Stimulated activated CD4-positive, alpha-beta T cell treated with anti-CD3 and anti-CD28 coated beads, Interleukin-2, amount 100 ng/mL, for 4 hours (primary cell): ENCODE measurements at places on chromosomes 12 and 14.

DNA sequence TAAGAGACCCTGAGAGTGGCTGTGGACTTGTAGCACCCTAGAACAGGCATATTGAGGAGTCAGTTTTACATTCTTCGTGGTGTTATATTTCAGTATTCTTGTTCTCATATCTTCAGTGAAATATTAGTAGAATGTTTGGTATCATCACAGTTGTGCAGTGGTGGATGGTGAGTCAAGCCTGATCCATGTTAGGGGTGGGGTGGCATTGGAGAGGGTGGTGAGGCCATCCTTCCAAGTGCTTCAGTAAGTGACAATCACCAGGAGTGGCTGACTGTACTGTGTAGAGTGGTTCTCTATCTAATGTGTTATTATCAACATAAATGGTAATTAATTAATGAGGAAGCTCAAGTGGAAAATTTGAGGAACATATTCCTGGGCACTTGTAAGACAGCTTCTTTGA lies 197.7 kb upstream of the SLC16A7 start:
- DNase-seq, result no peak

GRCh38 chr12:2578211-2578610 lies 216.6 kb upstream of the FKBP4 start:
- no peak for DNase-seq

- DNase-seq, result peak; percentile 17
Observed at GRCh38 chr12:116136340-116136739, 141.2 kb downstream of the MED13L start.

DNA sequence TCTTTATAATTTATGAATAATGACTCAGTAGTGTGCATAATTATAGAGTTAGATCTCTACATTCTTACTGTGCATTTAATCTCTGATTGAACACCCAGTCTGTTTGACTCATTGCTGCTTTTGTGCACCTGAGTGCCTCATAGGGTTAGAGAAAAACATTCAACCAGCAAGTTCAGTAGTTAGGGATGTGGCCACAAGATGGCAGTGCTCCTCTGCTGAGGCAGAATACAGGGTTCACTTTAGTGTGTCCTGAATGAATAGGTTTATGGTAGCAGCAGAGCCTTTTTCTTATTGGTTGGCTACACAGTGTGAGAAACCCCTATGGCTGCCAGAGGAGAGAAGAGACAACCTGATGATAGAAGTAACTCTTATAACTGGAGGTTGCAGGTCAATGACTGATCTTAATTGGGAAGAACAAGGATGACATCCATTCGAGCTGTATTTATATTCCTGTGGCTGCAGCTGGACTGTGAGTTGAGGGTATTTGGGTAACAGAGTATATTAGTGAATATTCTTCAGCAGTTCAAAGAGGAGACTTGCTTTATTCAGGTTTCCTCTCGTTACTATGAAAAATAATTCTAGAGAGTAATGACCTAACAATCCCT lies 194.9 kb upstream of the OR4E1 start:
- DNase-seq, result peak; percentile 74

DNA sequence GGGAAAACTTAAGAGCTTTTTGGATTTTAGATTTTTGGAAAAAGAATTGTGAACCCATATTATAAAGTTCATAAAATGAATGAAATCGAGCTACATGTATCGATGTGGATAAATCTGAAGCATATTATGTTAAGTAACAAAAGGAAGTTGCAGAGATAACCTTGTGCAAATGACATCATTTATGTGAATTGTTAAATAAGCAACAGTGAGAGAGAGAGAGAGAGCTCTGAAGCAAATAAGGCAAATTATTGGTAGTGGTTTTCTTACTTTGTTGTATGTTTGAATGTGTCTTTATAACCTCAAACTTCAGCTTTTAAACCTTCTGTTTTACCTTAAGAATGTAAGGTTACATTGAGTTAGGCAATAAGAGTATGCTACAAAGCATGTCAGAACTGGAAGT lies 78.8 kb downstream of the ERC1 start:
- no peak for DNase-seq

GRCh38 chr14:89013698-89014568 lies 189.5 kb downstream of the TTC8 start:
- no peak for DNase-seq

DNA sequence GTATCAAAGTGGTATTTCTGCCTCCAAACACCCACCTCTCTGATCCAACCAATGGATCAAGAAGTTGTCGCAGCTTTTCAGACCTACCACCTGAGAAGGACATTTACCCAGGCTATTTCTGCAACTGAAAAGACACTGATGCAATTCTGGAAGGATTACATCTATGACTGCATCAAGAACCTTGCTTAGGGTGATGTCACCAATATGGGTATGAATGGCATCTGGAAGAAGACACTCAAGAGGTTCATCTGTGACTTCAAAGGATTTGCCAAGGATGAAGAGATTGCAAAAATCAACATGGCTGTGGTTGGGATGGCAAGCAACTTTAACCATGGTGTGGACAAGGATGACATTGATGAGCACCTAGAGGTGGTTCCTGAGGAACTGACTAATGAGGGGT lies 154.2 kb downstream of the PCNX1 start:
- no peak for DNase-seq

DNA sequence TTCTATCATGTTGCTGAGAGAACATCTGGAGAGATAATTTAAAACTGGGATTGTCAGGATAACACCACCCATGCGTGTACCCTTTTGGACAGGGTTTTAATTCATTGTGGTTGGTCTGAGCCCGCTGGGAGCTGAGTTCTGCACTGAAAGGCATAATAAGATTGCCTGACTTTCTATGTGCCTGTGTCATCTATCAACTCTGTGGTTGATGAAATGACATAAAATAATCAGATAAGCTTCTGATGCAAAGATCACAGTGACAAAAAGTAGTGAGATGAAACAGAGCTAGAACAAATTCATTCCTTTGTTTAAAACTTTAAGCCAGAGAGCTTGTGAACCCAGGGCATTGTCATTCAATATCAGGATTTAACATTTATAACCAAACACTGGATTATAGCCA lies 98.7 kb downstream of the BBS10 start:
- DNase-seq, result no peak

GRCh38 chr12:9331218-9331626 lies 123.0 kb upstream of the PZP start:
- peak; percentile 40 for DNase-seq

DNA sequence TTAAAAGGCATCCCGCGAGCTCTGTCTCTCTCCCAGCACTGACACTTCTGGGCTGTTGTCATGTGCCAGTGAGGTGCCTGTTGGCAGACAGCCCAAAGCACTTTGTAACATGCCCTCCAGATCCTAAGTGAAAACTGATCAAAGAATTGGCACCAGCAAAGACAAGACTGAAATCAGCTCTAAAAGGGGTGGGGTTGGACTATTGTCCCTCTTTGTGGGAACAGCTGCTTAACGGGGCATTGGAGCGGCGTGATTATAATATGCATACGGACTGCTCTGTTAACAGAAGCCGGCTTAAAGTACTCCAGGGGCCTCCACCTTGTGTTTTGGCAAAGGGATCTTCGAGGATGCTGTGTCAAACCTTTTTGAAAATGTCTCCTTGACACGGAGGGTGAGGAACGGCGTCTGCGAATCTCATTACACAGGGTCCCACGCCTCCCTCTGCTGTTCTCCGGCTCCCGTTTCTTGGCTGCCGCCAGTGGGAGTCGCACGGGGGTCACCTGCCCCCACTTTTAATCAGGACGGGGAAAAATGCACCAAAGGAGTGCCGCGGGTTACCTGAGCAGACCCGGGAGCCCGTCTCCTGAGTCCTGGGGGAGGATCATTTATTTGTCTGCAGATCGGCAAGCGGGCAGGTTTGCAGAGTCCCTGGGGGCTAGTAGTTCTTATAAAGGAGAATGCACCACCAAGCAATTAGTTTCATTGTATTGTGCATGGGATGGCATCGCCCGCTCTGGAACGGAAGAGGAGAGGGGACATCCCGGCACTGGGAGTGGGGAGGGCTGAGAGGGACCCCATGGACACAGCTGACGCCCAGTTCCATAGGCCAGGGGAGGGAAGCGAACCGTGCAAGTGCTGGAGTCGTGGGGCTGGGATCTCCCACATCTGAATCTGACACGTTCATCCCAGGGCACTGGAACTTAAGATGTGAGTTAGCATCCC lies 44.3 kb downstream of the SPRING1 start:
- DNase-seq, result no peak

DNA sequence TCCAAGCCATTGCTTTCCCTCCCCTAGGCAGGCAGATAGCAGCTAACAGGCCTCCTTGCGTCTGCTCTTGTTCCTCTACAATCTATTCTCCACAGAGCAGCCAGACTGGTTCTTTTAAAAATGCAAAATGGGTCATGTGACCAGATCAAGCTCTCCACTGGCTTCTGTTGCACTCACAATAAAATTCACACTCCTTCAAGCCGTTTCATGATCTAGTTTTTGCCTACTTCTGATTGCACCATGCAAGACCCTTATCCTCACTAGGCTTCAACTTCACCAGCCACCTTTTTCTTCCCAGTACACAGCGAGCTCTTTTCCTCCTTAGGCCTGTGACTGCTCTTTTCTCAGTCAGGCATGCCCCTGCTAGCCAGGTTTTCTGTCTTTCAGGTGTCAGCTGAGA lies 6.1 kb upstream of the KRAS start:
- no peak for DNase-seq

DNA sequence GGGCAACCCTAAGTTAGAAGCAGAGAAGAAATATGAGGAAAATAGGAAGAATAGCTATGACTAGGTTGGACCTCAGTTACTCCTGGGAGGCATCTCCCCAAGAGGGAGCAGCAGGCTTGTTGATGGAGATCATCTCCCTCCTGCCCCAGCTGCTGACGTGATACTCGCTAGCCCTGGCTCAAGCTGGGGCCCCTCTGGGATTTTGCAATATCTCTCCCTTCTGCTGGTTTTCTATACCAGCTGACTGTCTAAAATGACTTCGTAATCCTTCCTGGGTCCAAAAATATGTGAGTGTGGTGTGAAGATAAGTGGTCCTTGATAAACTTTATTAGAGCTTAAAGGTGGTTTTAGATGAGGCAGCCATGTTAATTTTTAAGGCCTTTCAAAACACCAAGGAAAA lies 4.5 kb upstream of the HECTD4 start:
- no peak for DNase-seq

GRCh38 chr12:130138478-130138877 lies 23.8 kb upstream of the FZD10 start:
- DNase-seq, result no peak

DNA sequence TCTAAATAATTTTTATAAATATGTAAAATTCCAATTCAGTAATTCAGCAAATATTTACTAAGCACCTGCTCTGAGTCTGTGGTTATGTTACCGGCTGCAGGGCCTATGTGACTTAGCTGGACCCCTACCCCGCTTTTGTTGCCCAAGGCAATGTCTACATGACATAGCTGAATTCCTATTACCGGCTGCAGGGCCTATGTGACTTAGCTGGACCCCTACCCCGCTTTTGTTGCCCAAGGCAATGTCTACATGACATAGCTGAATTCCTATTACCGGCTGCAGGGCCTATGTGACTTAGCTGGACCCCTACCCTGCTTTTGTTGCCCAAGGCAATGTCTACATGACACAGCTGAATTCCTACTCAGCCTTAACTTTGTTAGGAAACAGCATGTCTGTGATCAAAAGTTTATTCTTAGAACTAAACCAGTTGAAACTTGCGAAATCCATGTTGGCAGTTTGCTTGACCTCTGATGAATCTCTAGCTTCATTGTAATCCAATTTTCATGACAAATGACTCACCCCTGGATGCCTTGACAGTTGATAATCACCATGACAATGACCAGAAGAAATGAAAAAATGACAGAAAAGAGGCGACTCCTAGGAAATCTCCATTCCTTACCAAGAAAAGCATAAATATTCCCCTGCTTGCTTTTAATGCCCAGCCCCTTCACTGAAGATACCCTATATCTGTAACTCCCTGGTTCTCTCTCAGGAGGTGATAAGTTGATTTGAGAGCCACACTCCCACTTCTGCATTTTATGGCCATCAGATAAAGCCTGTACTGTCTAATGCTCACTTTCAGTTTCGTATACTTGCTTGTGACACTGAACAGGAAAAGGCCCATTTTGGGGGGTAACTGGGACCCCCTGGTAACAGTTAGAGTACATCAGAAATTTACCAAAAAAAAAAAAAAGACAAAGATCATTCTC lies 148.4 kb upstream of the SYT10 start:
- DNase-seq, result no peak

DNA sequence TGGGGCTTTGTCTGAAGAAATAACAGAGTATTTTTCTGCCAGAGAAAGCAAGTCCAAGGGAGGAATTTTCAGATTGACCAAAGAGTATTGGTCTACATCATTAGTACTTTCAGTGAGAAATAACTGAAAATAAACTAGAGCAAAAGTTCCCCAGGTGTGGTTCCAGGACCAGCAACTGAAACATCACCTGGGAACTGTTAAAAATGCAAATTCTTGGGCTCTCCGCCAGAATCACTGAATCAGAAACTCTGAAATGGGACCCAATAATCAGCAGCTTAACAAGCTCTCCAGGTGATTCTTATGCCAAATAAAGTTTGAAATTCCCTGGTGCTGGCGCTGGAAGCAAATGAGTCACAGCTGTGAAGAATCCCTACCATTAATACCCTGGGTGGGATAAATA lies 52.1 kb downstream of the EIF2S3B start:
- DNase-seq, result no peak

DNA sequence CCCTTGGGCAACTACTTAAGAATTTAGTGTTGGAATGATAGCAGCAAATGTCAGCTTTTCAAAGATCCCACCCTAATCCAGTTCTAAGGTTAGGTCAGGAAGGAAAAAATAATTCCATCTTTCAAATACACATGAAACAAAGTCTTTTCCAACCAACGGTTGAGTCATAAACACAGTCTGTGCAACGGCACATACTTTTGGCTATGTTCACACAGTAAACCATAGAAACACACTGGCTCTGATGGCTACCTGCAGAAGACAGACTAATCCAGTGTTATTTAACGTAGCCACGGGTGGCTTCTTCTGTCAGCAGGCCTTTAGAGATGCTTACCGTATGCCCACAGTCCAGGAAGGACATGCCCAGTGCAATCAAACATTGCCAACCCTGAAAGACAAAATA lies 35.7 kb downstream of the HIGD1C start:
- DNase-seq, result no peak

- DNase-seq, result no peak
Observed at GRCh38 chr14:105836160-105836559, 309.8 kb downstream of the TMEM121 start.

DNA sequence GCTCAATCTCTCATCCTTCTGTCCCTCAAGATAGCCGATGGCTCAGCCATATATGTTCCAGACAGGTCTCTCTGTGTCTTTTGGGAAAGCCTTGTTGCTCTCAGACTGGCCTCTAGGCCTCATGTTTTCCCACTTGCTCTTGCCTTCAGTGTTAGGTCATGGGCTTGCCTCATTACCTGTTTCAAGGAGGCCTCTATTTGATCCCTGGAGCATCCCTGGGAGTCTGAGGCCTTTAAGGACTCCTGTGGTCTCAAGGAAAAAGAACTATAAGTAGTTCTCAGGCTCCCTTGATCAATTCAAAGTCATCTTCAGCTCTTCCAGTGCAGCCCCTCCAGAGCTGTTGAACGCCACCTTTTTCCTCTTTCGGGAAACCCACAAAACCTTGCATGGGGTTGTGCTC lies 47.9 kb downstream of the NTF3 start:
- no peak for DNase-seq

- no peak for DNase-seq
Observed at GRCh38 chr12:27958675-27959074, 13.9 kb downstream of the PTHLH start.
